ENCODE measurements at places on chromosomes 4 and X.

DNA sequence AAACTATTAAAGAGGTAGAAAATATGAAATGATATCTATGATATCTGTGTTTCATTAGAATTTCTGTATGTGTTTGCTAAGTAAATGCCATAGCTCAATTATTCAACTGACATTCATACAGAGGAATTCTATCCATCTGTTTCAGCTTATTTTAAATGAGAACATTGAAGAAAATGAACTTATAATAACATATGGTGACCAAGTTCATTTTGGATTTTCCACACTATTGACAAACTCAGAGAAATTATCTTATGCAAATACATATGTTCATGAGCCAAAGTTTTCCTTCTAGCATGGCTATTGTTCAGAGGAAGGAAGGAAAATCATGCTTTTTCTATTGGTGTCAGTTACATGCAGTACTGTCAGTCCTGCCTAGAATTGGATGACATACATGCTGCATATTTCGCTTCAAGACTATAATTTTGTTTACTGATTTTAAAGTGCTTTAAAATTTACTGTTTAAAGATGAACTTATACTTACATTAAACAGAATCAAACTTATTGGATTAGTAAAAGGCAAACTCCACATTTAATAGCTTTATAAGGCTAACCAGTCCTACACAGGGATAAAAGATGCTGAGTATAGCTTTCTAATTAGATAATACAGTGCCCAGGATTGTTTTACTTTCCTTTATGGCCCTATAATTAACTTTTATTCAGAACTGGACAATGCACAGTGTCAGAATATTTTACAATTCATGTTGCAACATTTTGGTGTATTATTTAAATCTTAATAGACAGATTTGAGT, 646.2 kb downstream of the TRAM1L1 start:
- DNase-seq = no peak

- DNase-seq = no peak
Observed at GRCh38 chrX:69143530-69143929, 21.7 kb downstream of the PJA1 start.

- no peak for DNase-seq
Observed at GRCh38 chr4:71814433-71814832, 30.6 kb upstream of the GC start.

GRCh38 chr4:79979785-79980437, 93.1 kb downstream of the ANTXR2 start:
- DNase-seq = no peak

- DNase-seq = no peak
Observed at GRCh38 chrX:75963774-75964173, 178.7 kb upstream of the MAGEE2 start.

GRCh38 chrX:56804867-56805266, 75.8 kb downstream of the NBDY start:
- no peak for DNase-seq

DNA sequence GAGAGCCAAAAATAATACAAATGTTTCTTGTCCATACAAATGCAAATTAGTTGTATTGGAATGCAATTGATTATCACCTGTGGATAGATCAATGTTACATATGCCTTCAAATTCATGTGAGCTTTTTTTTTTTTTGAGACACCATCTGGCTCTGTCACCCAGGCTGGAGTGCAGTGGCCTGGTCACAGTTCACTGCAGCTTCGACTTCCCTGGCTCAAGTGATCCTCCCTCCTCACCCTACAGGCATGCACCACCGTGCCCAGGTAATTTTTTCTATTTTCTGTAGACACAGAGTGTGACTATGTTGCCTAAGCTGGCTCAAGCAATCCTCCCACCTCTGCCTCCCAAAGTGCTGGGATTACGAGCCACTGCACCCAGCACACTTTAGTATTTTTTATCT, 38.6 kb upstream of the TMEM184C start:
- DNase-seq = no peak

DNA sequence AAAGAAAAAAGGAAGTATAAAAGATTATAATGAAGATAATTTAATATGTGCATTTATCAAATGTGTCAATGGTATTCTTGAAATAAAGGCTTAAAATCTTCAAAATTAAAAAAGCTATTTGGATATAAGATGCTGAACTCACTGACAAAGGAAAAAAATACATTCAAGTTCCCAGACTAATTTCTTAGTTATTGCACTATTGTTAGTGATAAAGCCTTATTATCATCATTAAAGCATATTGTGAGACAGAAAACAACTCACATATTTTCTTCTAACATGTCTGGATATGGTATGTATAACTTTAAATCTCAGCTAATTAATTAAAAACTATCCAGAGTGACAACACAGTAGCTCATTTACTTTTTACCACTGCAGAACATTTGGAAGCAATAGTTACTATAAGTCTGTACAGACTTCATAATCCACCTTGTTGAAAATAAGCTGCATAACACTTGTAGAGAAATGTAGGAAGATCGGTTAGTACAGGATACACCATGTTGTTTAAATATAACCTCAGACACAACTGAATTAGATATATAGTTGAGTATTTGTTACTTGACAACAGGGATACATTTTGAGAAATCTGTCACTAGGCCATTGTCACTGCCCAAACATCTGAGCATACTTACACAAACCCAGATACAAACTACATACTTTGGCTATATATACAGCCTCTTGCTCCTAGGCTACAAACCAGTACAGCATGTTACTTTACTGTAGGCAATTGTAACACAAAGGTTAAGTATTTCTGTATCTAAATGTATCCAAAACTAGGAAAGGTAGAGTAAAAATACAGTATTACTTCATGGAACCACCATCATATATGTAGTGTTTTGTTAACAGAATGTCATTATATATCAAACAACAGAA, 12.8 kb upstream of the FAM200B start:
- DNase-seq = no peak

DNA sequence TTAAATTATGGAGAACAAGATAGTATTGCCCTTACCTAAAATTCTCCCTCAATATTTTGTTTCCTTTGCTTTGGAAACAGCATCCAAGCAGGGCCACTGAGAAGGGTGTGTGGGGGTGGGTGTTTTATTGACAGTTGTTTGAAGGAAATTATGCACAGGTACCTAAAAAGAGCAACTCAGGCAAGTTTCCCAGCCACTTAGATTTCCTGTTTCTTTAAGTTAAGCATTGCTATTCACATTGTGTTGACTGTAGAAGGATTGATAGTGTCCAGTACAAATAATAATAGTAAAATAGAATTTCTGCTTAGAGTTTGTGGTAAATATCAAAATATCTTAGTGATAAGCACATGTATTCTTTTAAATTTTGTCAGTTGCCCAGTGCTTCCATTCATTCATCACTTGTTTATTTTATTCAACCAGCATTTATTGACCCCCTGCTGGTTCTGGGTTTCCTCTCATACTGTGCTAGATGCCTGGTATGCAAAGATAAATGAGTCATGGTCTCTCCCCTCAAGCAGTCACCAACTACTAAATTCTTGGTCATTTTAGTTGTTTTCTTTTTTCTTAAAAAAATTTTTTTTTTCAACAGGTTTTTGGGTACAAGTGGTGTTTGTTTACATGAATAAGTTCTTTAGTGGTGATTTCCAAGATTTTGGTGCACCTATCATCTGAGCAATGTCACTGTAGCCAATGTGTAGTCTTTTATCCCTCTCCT, 50.0 kb downstream of the GALNT7 start:
- no peak for DNase-seq

DNA sequence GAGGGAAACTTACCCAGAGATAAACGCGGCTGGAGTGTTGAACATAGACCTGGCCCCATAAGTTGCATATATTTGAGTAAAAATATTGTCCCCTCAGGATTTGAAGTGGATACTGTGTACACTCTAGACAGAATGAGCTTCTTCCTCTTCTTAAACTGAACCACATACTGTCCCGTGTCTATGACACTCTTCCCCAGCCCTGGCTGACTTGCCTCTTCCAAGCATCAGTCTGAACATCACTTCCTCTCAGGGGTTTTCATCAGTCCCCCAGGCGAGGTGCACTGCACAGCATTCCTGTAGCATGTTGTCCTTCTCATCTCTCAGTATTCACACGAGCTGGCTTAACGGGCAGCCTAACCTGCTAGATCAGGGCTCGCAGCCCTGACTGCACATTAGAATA, 80.5 kb upstream of the TMEM150C start:
- DNase-seq = no peak

- no peak for DNase-seq
Observed at GRCh38 chr4:32462944-32463343, 1742.8 kb downstream of the PCDH7 start.

- no peak for DNase-seq
Observed at GRCh38 chrX:10726647-10727046, 106.3 kb upstream of the MID1 start.

DNA sequence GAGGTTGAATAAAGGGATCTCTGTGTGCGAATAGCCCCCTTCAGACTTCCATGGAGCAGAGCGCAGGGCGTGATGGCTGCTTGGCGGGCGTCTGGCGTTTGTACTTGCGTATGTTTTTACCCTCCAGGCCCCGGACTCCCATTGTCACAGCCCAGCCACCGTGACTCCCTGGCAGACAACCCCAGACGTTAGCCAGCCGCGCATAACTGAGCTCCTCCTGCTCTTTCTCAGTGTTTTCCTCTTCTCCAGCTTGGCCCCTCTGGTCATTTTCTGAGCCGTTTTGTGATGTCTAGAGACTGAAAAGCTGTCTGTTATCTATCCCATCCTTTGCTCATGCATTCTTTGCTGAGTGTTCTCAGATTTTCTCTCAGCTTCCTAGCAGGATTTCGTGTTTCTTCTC, 54.3 kb downstream of the IGFBP7 start:
- DNase-seq = no peak

DNA sequence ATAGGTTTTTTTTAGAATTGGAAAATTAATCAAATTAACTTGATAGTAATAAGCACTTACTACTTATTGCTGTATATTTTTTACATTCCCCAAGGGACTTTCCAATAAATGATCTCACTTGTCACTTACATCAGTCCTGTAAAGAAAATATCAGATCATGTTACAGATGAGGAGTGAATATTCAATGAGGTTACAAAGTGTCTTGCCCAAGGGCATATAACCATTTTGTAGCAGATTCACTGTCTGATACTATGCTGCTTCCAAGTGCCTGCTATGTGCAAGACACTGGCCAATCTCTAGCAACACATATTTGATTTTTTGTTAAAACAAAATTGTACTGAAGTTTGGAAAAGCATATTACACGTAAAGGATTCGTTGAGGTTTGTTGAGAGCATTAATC, 1287.7 kb downstream of the FAM133A start:
- no peak for DNase-seq

- DNase-seq = no peak
Observed at GRCh38 chr4:59987289-59987688, 1212.8 kb upstream of the ADGRL3 start.

DNA sequence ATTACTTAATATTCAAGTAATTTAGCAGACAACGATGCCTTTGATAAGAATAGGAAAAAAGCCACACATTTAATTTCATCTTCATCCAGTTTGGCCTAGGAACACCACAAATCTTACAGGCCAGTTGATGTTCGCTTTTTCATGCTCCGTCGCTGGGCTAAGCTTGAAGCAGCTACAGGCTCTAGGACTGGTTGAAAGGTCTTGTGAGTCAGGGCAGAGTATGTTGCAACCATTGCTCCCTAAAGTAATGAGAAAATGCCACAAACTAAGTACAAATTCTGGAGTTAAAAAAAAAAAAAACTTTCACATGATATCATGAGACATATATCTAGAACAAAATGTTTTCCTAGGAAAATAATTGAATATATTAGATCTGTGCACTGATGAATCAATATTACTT, 123.8 kb downstream of the RPS6KA6 start:
- no peak for DNase-seq

DNA sequence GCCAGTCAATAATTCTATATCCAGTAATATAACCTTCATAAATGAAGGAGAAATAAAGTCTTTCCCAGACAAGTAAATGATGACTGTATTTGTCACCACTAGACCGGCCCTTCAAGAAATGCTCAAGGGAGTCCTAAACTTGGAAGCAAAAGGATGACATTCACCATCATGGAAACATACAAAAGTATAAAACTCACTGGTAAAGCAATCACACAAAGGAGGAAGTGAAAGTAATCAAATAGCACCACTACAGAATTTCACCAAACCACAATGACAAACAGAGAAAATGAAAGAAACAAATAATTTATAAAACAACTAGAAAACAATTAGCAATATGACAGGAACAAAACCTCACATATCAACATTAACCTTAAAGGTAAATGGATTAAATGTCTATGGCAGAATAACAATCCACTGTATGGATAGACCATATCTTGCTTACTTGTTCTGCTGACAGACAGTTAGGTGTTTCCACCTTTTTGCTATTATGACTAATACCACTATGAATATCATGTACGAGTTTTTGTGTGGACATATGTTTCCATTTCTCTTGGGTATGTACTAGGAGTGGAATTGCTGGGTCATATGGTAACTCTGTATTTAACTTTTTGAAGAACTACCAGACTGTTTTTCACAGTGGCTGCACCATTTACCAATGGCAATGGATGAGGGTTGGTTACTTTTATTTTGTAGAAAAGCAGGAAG, 44.9 kb downstream of the NAT8L start:
- DNase-seq = no peak

GRCh38 chr4:55442541-55442940, 46.8 kb downstream of the TMEM165 start:
- no peak for DNase-seq

DNA sequence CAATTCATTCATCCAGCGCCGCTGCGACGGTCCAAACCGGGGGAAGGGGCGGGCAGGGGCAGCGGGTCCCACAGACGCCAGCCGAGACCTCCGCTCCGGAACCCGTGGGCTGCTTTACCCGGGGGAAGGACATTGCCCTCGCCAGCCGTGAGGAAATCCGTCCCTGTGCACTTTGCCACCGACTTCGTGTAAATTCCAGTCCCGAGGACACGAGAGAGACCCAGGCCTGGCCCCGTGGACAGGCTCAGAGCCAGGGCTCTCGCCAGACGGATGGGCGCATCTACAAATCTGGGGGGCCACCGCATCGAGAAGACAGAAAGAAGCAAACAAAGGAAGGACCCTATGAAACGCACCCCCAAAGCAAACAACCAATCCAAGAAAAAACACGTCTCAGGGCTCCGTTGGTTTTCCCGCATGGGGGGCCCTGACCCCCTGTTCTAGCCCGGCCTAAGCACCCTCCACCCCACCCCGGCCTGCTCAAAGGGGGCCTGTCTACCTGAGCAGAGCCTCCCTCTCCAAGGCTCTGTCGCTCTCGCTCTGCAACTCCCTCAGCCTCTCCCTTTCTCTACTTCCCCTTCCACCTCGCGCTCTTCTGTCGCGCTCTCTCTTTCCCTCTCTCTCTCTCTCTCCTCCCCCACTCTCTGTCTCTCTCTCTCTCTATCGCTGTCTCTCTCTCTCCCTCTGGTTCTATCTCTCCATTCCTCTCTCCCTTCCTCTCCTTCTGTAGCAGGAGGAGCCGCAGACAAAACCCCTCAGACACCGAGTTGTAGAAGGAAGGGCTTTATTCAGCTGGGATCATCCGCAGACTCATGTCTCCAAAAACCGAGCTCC, 11.3 kb downstream of the FRG2 start:
- no peak for DNase-seq

- no peak for DNase-seq
Observed at GRCh38 chrX:136228839-136229207, 22.4 kb downstream of the MAP7D3 start.
